ENCODE measurements at places on chromosomes 4 and X. TPM values are rescaled to one million over a fixed set of nuclear protein-coding genes. Genes with fewer than 3 reads are reported as not detected.

SSX2 gene
- not detected for polyA plus RNA-seq

- no peak for DNase-seq
Observed at GRCh38 chrX:103999234-103999633, 14.3 kb downstream of the H2BW1 start.

- DNase-seq, result no peak
Observed at GRCh38 chrX:49260221-49260985, 4.1 kb downstream of the FOXP3 start.

SPIN2B gene
- polyA plus RNA-seq, result 6.1 TPM

DNA sequence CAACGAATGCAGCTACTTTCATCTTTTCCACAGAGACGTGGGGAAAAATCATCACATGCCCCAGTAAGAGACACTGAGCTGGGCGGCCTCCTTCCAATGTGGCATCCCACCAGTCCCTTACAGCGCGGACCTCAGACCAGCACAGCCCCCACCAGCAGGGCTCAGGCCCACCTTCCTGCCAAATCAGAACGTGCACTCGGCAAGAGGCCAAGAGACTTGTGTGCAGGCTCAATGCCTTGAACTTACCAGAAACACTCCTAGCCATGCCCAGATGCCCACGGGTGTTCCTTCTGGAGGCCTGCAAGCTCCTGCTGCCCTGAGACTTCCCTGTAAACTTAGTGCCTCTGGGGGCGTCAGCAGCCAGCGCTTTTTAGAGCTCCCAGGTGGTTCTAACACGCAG is 31.2 kb downstream of the WDR1 start:
- no peak for DNase-seq

DNA sequence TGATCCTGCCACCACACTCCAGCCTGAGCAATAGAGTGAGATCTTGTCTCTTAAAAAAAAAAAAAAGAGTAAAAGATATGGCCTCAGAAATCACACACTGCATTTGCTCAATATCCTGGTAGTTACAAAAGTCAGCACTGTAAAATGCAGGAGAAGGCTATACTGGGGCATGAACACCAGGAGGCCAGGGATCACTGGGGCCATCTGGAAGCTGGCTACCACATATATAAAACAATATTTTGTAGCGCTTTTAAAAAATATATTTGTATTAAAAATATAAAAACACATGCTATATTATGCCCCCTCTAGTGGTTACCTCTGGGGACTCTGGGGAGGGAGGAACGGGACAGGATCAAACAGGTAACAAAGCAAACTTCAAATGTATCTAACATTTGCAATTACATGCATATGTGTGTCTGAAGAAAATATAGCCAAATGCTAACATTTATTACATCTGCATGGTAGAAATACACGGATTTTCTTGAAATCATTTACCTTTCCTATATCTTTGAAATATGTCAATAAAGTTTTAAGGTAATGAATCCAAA is 4.0 kb downstream of the C4orf46 start:
- peak; percentile 36 for DNase-seq

DNA sequence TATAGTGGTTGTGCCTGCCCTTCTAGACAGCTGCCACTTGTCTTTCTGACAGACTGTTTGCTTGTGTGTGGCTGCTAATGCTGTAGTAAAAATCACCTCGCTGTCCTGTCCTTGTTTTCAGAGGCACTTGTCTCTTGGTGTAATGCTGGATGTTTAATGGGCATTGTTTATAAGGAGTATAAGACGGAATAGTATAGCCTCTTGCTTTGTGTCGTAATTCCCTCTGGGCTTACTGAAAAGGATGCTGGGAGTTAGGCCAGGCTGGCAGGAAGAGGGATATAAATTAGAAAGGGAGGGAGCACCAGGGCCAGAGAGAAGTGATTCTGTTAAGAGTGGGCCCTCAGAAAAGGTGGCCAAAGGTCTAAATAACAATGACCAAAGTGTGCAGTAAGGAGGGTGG is 29.0 kb downstream of the NHS start:
- DNase-seq, result no peak

NXF3 gene
- 0.77 TPM for polyA plus RNA-seq

TEX13C gene
- polyA plus RNA-seq, result not detected

CHIC1 gene
- polyA plus RNA-seq, result 1.9 TPM

DNA sequence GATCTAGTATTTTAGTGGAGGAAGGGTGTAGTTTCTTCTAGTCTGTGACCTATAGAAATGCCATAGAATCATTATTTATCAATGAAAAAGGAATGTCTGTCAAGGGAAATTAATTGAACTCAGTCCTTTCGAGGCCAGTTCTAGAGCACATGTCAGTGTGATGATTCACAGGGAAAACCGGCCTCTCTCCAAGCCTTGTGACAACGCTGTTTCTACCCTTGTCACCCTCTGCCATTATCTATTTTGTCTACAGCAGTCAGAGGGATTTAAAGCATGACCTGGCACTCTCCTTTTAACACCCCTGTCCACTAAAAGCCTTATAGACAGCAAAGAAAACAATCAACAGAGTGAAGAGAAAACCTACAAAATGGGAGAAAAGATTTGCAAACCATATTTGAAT is 119.8 kb downstream of the DRD5 start:
- DNase-seq, result no peak

NOA1 gene
- 28.6 TPM for polyA plus RNA-seq

AMELX gene
- not detected for polyA plus RNA-seq

DNA sequence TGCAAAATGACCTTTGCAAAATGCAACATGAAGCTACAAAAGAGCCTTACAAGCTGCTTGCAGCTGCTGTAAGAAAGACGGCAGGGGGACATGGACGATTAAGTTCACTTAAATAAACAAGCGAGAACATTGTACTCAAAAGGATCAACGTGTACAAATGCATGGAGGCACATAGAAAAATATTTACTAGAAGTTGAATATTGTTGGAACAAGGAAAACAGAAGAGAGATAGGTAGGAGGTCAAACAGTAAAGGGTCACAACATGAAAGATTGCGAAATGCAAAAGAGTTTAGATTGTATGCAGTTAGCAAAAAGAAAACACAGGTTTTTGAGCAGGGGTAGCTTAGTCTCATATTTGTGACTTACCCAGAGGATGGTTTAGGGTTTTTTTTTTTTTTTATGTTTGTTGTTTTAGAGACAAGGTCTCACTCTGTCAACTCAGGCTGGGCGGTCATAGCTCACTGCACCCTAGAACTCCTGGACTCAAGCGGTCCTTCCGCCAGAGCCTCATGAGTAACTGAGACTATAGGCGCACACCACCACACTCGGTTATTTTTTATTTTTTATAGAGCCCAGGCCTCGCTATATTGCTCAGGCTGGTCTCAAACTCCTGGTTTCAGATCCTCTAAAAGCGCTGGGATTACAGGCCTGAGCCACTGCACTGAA is 1.4 kb upstream of the PHF8 start:
- DNase-seq, result peak; percentile 5

GRCh38 chr4:157004279-157005161 is 32.9 kb upstream of the PDGFC start:
- peak; percentile 5 for DNase-seq

DNA sequence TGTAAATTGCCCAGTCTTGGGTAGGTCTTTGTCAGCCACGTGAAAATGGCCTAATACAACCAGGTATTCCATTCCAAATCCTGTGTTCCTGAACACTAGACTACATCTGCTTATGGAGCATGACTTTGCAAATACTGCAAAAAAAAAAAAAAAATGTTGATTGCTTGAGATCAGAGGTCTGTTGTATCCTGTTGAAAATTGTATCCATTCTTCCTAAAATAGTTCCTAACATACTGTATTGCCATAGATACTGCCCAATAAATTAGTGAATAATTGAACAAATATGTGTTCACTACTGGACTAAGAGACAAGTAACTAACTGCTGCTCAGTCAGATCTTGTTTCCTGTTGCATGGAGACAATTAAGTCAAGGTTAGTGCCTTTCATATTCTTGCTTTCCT is 164.3 kb upstream of the PABPC4L start:
- no peak for DNase-seq

DNA sequence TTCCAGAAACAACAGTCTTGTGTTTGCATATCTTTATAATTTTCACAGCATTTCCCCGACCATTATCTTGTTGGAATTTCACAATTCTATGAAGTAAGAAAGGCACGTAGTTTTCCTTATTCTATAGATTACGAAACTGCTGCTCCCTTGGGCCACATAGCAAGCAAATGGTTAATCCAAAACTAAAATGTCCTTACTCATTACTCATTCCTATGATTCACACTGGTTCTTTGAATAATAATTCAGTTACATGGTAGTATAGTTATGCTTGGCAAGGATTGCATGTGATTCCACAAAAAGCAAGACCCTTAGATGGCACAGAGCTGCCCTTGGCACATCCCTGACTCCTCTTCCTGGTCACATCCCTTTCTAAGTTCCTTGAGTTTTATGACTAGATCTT is 51.2 kb downstream of the OR13H1 start:
- no peak for DNase-seq

DNA sequence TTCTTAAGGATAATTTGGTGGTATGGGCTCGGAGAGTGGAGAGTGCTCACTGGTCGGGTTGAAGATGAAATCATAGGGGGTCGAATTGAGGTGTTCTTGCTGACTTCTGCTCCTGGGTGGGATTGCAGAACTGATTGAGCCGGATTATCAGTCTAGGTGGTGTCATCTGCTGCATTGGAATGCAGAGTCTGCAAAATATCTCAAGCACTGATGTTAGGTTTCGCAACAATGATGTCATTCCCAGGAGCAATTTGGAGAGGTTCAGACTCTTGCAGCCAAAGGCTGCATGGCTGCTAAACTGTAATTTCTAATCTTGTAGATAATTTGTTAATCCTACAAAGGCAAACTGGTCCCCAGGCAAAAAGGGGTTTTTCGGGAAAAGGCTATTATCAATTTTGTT is 67.7 kb downstream of the RHOH start:
- DNase-seq, result no peak

- DNase-seq, result no peak
Observed at GRCh38 chr4:81198609-81199008, 16.4 kb downstream of the PRKG2 start.

DNA sequence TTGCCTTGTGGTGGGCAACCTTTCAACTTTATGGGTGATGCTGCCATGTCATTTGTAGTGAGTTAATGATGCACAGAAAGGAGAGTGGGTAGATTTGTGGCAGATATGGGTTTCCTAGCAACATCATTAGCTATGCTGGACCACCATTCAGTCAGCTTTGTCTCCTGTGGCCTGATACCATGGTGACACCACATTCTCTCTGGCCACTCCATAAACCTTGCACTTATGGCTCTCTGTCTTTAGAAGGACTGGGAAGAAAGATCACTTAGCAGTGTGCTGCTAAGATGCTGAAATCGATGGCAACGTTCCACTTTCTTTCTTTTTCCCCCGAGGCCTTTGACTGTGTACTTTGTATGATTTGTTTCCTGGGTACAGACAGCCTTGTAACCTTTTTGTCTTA is 95.0 kb upstream of the SOX3 start:
- DNase-seq, result no peak

PLP1 gene
- polyA plus RNA-seq, result 5.8 TPM

GRCh38 chr4:151176685-151177084 is 77.3 kb downstream of the RPS3A start:
- no peak for DNase-seq

GRCh38 chr4:186240848-186241491 is 13.7 kb downstream of the KLKB1 start:
- DNase-seq, result no peak

GRCh38 chrX:98627645-98628044 is 1743.9 kb downstream of the RPA4 start:
- no peak for DNase-seq

PCYT1B gene
- 1.7 TPM for polyA plus RNA-seq

DNA sequence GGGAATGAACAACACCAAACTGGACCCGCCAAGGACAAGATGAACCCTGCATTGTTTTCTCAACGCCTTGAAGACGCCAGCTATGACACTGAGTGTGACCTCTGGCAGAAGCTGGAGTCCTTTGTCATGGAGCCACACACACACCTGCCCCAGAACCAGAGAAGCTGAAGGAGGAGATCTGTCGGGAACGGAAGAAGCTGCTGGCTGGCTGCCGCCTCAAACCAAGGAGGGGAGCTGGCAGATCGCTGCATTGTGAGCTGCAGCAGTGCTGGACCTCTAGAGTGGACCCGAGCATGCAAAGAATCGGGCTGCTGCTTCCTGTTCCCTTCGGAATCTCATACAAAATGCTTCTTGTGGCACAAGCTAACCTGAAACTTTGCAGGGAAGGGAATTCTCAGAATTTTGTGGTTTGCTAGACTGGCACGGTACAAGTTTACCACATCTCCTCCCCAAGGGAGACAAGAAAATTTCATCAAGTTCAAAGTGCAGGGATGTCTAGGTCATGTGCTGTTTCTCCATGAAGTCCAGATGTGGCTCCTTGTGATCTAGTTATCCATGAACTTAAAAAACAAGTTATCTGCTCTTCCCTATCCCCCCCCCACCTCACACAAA is 23.4 kb upstream of the GLRB start:
- DNase-seq, result no peak

CORIN gene
- polyA plus RNA-seq, result 0.04 TPM

FANCB gene
- polyA plus RNA-seq, result 0.49 TPM

SLITRK4 gene
- polyA plus RNA-seq, result 0.12 TPM

GRCh38 chr4:4696530-4696929 is 154.7 kb upstream of the STX18 start:
- no peak for DNase-seq

DNA sequence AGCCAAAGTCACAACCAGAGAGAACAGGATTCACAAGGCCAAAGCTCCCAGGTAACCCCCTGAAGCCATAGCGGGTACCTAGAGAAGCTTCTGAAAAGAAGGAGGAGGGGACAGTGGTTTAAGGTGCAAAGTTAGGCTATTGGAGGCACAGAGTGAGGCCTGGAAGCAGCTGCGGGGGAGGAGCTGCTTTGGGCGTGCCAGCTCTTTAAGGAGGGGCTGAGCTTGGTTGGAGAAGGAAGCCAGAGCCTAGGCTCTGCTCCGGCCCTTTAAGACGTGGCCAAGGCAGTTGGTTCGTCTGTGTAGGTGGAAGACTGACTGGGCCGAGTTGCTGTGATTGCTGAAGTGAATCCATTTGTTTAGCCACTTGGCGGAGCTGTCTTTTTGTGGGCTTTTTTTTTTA is 1.5 kb downstream of the KLF8 start:
- peak; percentile 8 for DNase-seq

SYP gene
- 2.2 TPM for polyA plus RNA-seq

DNA sequence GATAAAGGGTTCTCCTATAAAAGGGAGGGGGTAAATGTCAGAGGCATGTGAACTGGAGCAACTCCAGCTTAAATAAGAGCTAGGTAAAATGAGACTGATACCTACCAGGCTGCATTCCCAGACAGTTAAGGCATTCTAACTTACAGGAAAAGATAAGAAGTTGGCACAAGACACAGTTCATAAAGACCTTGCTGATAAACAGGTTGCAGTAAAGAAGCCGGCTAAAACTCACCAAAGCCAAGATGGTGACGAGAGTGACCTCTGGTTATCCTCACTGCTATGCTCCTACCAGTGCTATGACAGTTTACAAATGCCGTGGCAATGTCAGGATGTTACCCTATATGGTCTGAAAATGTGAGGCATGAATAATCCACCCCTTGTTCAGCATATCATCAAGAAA is 13.1 kb upstream of the SULT1B1 start:
- DNase-seq, result peak; percentile 87

GRCh38 chrX:68462653-68463052 is 29.4 kb upstream of the OPHN1 start:
- peak; percentile 21 for DNase-seq

- DNase-seq, result no peak
Observed at GRCh38 chr4:3605491-3605890, 73.3 kb upstream of the LRPAP1 start.

LIMCH1 gene
- polyA plus RNA-seq, result 10.8 TPM
